Stromal cell of bone marrow (primary cell): ENCODE measurements at places on chromosomes 6 and 20.

DNA sequence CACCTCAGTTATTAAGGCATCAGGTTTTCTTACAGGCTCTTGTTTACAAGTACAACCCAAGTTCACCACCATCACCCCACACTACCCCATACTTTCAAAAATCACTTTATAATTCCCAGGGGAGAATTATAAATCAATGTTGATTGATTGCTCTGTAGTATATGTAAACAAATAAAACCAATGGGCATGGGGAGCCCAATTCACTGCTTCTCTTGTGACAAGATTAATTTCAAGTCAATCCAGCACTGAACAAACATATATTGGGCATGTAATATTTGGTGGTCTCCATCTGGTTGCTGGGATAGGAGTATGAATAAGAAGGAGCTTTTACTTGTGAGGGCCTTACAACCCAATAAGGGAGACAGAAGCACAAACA, 95.8 kb downstream of the CLVS2 start:
- DNase-seq: no peak

DNA sequence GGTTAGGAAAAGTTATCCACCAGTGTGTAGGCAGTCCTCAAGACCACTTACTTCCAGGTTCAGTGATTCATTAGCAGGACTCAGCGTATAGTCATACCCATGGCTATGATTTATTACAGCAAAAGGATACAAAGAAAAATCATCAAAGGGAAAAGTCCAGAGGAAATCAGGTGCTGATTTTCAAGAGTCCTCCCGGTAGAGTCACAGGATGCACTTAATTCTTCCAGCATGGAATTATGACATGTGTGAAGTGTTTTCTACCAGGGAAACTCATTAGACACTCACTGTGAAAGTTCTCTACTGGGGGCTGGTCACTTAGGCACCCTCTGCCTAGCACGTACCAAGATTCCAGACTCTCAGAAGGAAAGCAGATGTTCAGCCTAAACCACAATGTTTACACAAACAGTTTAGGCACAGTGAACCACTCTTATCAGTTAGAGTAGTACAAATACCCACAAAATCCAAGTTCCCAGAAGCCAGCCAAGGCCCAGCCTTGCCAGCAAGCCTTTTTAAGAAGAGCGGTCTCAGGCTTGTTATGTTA, 10.2 kb downstream of the WFDC3 start:
- peak; percentile 55 for DNase-seq

DNA sequence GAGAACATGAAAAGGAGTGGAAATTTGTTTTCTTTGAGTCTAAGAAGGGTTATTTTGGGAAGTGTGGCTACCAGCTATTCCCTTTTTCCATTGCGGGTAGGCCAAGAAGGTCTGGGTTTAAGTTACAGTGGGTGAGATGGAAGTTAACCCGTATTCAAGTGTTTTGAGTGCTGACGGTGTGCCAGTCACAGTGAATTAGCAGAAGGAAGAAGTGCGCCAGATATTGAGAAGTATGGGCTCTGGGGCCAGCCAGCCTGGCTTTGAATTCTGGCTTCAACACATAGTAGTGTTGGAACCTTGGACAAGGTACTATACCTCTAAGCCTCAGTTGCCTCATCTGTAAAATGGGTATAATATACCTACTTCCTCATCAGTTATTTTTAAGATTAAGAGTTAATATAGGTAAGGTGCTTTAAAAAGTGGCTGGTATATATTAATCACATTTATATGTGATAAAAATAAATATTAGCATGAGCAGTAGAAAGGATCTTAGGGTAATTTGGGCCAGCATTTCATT, 16.3 kb downstream of the ZNF76 start:
- DNase-seq: no peak

DNA sequence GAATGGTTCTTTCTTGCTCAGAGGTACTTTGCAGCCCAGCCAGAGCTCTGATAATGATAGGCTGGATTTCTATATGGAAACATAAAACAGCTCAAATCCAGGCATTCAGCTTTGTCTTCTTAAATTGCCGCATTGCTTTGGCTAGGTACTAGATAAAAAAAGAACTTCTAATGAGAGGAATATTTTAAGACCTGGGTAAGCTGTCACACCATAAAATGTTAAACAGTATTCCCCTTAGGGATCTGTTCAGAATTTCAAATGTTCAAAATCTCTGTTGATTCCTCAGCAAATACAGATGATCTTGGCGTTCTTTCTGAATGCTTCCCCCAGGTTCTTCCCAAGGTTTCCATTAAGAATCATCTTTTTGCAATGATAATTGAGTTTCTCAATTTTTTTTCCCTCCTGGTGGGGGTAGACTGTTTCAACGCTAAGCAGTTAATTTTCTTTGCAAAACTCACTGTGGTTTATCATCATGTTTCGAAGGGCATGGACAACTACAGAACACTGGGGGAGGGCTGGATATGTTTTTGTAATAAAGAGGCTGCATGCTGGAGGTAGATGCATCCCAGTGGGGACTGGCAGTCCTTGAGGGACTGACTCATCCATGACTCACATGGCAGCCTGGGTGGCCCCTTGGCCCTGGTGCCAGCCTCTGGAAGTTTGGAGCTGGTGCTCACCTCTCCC, 31.0 kb downstream of the TIAM2 start:
- peak; percentile 79 for DNase-seq
